Adipocyte (in vitro differentiated cells): ENCODE measurements at places on chromosomes 5 and 9.
A peak's percentile ranks its signal among the peaks of the same experiment; 100 is the strongest.

- DNase-seq = peak; percentile 62
These were observed 369.0 kb upstream of the RFX3 start for GRCh38 chr9:3894772-3895171.

GRCh38 chr5:59506285-59506877 is 387.1 kb downstream of the PDE4D start:
- peak; percentile 73 for DNase-seq

DNA sequence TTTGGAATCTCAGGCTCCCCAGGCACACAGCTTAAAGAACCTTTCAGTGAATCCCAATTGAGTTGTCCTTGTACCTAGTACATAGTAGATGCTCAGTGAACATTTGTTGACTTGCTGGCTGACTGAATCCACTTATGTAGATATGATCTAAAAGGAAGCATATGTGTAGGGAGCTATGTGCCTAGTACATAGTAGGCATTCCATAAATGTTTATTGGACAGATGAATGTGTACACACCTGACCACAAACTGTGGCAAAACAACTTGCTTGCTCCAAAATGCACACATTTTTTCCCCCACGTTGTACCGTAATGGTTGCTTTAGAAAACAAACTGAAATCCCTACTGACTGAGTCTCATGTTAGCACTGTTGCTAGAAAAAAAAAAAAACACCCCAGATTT is 80.2 kb upstream of the IL12B start:
- DNase-seq = no peak

DNA sequence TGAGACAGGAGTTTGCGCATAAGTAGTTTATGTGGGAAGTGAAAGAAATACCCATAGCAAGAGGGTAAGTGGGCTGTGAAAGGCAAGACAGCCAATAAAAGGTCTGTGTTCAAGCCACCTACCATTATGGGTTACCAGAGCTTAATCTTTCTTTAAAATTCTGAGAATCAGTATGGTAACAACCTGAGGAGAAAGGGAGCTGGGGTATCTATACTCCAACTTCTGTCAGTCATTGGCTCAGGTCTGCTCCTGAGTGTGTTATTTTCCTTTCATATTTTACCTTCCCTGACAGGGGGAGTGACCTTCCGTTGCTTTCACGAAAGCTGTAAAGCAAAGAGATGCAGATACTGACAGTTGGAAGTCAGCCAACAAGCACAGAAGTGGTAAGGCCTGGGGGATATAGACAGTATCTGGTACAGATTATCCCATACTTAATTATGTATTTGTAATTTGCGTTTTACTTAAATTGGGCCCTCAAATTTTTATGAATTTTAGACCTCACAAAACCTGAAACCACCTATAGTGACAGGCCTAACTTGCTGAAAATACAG is 233.4 kb downstream of the RAB3C start:
- DNase-seq = no peak

DNA sequence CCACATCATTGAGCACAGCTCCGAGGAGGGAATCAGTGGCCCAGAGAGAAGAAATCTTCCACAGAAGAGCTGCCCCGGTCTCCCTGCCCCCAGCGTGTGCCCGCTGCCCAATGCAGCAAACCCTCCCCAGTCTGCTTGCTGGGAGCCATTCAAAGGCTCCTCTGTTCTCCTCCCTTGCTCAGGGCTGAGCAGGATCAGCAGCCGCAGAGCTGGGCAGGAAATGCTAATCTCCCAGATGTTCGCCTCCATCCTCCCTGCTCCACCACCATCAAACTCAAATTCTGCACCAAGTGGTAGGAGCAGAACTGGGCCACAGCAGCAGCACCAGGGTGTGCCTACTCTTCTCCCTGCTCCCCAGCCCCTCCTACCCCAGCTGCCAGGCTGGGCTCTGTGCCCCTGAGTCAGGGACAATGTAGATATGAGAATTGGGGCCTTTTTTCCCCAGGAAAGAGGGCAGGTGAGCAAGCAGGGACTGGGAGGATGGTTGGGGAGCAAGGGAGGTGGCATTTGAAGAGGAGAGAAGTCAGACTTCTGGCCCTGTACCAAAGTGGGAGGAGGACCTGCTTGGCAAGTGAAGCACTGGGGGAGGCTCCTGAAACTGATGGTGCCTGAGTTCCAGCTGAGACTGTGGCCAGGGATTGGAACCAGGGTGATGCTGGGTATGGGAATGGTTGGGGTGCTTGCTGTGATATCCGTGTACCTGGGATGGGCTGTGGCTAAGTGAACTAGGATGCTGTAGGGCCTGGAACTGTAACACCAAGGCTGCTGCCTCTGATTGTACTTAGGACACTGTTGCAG is 1.9 kb upstream of the PCDH1 start:
- no peak for DNase-seq

GRCh38 chr5:82211855-82212572 is 66.1 kb downstream of the RPS23 start:
- no peak for DNase-seq

DNA sequence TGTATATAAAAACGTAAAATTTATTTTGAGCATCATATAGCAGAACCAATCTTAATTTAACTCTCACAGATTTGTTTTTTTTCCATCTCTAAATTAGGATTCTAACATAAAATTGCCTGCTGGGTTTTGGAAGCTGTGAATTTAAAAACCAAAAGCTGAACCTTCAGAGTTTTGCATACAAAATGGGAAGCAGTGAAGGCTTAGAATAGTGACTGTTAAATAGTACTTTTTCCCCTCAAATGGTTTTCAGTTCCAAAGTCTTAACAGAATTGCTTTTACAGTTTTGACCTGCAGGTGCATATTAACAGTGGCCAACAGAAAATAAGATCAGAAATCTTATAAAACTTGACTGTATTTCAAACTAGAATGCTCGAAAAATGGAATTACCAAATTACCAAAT is 55.1 kb upstream of the LVRN start:
- DNase-seq = no peak

DNA sequence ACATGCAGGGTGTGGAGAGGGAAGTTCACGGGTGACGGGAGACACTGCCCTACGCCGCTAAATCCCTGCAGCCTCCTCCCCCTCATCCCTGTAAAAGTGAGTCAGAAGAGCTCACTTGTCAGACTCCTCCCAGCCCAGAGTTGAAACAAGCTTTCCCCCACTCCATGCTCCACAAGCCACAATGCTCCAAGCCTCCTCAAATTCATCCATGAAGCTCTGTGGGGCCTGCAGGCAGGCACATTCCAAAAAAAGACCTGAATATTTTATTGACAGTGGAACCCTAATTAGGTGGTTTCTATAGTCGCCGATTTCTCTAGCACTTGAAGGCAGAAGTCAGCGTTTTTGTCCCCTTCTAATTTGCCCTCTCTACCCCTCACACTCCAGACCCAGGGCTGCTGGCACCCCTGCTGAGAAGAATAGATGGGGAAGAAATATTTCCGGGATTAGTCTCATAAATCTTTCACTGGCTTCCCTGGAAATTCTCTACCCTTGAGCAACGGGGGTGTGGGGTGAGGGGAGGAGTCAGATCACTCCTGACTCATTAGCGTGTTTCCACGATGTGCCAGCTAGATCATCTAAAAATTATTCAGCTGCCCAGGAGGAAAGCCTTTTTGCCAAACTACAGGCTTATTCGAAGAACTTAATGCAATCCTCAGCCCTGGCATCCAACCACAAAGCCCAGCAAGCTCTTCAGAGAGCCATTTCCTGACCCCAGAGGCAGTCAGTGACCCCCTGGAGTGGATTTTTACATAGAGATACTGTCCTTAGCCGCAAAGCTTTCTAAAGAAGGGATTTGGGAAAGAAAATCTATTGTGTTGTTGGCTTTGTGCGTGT is 97.1 kb downstream of the ENC1 start:
- DNase-seq = peak; percentile 75

DNA sequence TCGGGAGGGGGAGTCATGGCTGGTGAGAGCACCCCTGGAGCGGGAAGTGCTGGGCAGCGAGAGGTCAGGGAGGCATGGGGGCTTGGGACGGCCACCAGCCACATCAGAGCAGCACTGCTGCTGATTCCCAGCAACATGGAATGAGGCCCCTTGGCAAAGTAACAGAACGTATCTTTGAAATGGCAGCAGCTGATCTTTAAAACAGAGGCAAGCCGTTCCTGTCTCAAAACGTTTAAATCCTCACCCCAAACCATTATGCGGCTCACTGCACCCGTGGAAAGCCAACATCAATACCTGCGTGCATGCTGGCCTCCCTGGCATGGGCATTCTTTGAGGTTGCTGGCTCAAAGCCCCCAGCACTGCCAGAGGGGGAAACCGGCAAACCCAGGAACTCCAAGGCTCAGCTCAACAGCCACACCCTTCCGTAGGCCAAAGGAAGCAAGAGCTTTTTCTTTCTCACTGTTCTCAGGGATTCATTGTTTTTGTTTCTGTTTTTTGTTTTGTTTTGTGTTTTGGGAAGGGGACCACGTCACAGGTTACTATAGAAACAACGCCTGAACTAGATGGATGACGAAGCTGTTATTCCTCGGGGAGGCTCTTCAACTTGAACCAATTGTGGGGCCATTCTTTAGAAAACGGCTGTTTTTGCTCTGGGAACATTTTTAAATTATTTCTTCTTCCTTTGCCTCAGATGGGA is 28.1 kb upstream of the OBP2B start:
- peak; percentile 30 for DNase-seq

- DNase-seq = no peak
These were observed 10.8 kb downstream of the ATP6V0E1 start for GRCh38 chr5:172994405-172994804.

- no peak for DNase-seq
These were observed 207.2 kb upstream of the RASEF start for GRCh38 chr9:83270116-83270515.

DNA sequence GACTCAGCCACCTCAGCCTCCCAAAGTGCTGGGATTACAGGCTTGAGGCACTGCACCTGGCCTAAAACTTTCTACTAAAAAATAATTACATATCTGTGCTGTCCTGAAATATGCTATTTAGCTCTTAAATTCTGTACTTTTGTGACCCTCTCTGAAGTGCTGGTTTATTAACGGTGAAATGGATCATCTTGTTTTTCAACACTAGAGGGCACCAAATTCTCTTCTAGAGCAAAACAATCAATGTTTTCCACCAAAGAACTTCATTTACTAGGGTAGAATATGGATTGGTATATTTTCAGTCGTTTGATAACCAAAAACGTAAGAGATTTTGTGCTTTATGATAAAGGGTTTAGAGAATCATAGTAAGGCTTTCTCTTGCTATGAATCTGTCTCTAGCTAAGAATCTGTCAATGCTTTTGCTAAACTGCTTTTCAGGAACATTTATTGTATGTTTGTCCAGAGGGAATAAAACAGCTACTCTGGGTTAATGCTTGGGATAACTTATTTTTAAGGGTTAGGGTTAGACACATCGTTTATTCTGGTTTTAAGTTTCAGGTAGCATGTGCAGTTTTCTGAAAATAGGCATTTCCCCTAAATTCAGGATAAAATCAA is 63.6 kb downstream of the RNF180 start:
- DNase-seq = peak; percentile 81

GRCh38 chr9:132365986-132366385 is 11.2 kb upstream of the SETX start:
- no peak for DNase-seq

DNA sequence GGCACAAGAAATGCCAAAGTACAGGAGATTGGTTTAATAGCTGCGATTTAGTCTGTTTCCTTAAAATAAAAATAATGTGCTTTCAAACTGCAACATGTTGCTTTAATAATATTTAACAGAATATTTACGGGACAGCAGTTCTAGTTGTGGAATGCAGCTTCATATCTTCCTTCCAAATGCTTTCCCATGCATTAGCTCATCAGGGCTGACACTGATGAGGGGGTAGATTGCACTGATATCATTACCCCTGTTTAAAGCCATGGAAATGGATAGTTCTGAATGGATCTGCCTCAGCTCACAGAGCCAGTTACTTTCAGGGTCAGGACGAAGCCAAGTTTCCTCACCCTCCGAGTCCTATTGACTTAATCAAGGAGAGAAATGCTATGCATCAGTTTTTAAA is 93.2 kb upstream of the OSMR start:
- no peak for DNase-seq

- DNase-seq = no peak
These were observed 422.5 kb downstream of the BNC2 start for GRCh38 chr9:16447946-16448345.

DNA sequence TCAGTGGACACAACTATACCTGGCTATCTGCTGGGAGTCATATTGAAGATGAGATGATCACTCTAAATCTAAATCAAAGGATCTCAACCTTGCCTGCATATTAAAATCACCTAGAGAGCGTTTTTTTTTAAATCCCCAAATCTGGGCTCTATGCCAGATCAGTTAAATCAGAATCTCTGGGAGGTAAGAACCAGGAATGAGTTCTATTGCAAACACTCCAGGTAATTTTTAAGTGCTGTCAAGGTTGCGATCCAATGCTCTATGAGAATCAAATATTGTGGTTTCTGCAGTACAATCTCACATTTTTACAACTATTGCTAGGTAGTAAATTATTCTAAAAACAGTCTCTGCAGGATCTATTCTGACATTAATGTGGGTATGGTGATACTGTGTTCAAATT is 202.3 kb upstream of the OR13F1 start:
- DNase-seq = no peak

GRCh38 chr5:146042628-146043279 is 62.6 kb downstream of the PLAC8L1 start:
- peak; percentile 30 for DNase-seq

DNA sequence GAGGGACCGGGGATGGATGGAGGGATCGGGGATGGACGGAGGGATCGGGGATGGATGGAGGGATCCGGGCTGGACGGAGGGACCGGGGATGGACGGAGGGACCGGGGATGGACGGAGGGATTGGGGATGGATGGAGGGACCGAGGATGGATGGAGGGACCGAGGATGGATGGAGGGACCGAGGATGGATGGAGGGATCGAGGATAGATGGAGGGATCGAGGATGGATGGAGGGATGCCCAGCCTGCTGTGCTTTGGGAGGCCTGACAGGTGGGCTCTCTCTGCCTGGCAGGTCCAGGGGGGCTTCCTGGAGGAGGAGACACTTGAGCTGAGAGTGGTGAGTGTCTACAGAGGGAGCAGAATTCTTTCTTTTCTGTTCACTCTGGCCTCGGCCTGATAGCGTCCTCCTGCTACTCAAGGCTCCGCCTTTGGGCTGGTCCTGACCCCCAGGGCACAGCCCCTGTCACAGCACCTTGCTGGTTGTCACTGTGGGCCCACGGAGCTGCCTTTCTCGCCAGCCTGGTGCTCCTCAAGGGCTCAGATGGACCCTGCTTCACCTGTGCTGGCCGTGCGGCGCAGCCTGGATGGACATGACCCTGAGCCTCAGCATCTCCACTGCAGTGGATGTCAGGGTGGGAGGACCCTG is 42.2 kb upstream of the RNF130 start:
- DNase-seq = no peak

DNA sequence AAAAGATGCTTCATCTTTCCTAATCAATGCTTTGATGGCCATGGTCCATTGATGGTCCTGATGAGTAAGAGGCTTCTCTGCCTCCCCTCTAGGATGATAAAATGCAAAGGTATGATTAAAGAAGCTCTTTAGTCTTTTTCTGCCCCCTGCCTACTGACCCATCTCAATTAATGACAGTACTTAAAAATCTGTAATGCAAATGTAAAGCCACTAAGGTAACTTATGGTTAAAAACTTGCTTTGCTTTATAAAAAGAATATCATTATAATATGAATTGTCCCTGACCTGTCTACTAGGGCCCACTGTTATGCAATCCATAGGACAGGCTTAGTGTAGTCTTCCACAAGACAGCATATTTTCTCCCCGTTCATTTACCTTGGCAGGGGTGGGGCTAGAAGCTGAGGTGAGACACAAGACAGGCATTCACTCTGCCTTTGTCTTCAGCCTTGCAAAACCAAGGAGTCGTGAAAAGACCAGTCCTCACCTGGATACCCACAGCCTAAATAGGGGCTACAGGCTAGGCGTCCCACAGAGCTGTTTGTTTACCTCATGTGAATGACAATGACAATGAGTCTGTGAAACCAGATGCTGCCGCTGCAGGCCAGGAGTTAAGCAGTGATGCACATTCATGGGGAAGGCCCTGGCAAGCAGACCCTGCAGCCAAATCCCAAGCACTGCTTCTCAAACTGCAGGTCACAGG is 60.4 kb downstream of the BNC2 start:
- DNase-seq = no peak
